Thyroid gland (tissue), 4 donors: ENCODE measurements at places on chromosomes 7 and 10.

DNA sequence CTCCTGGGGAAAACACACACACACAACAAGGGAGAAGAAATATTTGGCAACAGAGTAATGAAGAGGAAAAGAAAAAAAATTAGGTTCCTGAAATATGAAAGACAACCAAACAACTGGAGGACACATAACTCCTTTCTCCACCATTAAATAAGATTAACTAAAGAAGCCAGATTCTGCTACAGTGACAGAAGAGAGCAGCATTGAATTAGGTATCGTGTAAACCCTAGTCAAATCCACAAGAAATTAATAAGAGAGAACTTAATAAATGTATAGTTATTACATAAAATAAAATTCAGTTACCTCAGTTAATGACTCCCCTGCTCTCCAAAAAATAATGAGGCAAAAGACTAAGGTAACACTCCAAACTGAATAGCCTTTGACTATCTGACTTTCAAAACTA is 306.7 kb downstream of the CRPPA start:
- DNase-seq, result no peak

DNA sequence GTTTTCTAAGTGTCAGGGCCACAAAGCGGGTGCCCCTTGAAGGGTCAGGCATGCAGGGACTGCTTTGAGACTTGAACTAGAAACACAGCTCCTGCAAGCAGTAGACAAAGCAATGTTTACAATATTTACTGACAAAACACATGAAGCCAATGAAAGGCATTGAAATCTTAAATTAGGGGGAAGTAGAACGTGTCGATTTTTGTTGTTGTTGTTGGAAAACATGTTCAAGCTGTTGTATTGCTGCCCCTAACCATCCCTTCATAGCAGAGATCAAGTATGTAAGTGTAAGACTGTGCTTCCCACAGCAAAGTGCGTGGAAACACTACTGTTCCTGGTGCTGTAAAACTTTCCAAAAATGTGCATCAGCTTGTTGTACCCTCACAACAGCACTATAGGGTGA is 131.6 kb upstream of the MGMT start:
- no peak for DNase-seq

DNA sequence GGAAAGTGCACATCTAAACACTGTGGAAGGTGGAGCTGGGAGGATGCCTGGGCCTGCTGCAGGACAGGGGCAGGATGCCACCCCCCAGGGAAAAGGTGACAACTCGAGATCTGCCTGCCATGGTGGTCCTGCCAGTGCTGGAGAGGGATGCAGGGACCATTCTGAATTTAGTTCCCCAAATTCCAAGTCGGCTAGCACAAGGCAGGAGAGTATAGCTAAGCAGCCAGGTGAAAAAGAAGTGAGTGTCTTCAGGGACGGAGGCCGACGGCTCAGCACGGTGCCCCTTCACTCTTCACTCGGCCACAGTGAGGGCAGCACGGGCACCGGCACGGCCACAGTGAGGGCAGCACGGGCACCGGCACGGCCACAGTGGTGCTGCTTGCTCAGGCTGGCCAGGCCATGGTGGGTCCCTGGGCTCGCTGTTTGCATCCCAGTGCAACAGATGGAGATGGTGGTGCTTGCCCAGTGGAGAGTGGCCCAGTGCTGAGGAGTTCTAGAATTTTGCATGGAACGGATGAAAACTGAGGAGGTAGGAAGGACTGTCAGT is 161.3 kb upstream of the SHH start:
- DNase-seq, result no peak

DNA sequence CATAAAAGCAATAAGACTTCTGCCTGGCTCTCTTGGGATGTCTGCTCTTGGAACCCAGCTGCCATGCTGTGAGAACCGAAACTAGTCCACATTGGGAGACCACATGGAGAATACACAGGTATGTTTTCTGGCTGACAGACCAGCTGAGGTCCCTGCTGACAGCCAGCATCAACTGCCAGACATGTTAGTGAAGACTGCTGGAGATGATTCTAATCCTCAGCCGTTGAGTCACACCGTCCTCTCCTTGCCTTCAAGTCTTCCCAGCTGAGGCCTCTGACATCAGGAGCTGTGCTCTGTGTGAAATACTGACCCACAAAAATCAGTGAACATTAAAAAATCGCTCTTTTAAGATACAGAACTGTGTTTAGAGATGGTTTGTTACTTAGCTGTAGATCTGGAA is 36.9 kb upstream of the AGR2 start:
- DNase-seq, result no peak

GRCh38 chr7:139351027-139351426 is 8.7 kb upstream of the LUC7L2 start:
- DNase-seq, result no peak
